ENCODE measurements at places on chromosomes 11 and 22.

- no peak for DNase-seq
Measured at GRCh38 chr22:22461111-22461510, 47.4 kb downstream of the ZNF280B start.

GRCh38 chr11:66015454-66015881 lies 3.7 kb downstream of the CST6 start:
- no peak for DNase-seq

DNA sequence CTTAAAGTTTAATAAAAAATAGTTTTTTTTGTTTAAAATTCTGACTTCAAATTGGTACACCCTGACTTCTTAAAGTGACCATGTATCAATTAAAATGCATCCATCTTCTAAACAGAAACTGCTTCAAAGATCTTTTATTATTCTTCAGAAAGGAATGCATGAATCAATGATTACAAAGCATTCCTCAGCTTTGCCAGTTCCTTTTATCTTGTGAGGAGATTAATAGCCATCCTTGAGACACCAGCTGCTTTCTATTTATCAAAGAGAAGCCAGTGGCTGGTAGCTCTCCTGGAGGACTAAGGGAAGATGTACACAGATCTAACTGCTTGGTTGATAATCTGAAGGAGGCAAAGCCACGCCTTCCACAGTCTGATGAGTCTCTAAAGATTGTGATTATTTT lies 2222.5 kb downstream of the LRRC4C start:
- DNase-seq = no peak

DNA sequence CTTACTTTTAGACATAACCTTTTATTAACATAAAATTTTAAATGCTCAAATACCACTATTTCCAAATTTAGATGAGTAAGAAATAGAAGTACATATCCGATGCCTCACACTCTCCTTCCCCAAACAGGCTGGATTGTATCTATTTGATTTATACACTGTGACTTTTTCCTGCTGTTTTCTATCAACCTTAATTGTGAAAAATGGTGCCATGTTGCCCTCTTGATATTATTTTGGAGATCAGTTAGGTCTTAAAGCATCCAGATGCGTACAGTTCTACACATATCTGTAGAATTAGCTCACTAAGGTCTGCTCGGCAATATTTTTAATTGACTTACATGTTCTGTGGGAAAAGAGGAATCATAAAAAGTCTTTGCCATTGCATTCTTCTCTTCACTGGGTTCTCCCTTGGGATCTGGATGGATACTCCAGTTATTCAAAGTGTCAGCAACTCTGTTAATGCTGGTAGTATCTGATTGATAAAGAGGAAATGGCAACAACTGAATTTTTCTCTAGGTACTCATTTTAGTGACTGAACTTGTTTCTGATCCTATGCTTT lies 27.2 kb downstream of the EIF3M start:
- DNase-seq = no peak

- peak; percentile 64 for DNase-seq
Measured at GRCh38 chr11:73184953-73185671, 33.0 kb upstream of the P2RY2 start.

GRCh38 chr11:14539982-14540421 lies 19.8 kb upstream of the PSMA1 start:
- DNase-seq = no peak

GRCh38 chr11:17772704-17773600 lies 38.4 kb downstream of the KCNC1 start:
- DNase-seq = no peak

Measured in activated CD4-positive, alpha-beta T cell treated with anti-CD3 and anti-CD28 coated beads, Interleukin-10, Interleukin-2, amounts not matched to agents 100 ng/mL and 50 ng/mL, durations not matched to agents 16 hours and 8 hours (primary cell).